ENCODE measurements at places on chromosomes 7 and 10.

DNA sequence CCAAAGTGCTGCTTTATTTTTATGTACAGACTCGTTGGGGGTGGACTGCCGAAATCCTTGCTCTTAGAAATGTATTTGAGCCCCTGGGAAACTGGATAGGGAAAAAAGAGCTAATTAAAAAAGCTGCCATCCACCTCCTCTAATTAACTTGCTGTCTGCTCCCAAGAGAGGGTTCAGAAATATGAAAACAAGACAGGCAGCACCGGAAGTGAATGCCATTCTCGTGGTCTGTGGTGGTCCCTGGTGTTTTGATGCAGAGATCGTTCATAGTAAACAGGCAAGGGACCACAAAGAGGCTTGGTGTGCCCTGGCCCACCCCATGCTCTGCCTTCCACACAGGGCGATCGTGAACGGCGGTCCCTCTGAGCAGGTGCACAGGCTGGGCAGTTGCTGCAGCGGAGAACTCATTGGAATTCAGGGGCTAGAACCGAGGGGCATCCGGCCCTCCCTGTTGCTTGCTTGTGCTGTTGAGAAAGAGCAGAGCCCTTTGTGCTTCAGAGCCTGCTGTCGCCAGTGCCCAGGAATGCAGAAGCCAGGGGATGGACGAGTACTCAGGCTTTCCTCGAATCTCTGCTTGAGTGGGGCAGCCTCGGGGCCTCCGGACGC lies 79.1 kb upstream of the BTBD16 start:
- no peak for DNase-seq

DNA sequence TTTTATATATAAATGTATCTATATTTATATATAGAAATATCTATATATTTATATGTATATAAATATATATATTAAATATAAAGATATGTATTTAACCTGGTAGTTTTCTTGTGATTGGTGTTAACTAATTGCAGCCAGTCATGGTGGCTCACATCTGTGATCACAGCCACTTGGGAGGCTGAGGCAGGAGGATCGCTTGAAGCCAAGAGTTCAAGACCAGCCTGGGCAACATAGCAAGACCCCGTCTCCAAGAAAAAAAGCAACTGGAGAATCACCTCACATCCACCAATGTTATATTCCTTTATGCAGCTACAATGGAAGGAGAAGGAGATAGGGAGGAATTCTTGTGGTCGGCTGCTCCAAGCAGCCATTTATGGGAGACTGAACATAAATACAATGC lies 224.9 kb downstream of the BAMBI start:
- DNase-seq: no peak

DNA sequence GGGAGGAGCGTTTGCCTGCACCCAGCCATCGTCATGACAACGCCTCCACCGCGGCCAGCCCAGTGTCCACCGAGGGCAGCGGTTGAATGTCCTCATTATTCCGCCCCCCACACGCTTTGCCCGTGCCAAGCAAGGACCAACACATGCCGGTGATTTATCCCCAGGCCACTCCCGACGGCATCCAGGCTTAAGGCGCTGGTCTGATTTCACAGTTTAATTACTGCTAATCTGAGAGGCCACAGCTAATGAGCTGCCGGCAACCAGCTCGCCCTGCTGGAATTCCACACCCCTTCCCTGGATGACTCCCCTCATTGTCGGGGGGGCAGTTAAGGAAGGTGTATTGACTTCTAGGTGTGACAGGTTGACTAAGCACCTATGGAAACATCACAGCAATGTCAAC lies 432.3 kb downstream of the DNAJB6 start:
- no peak for DNase-seq

- no peak for DNase-seq
Observed at GRCh38 chr7:79619216-79619615, 165.7 kb upstream of the MAGI2 start.

DNA sequence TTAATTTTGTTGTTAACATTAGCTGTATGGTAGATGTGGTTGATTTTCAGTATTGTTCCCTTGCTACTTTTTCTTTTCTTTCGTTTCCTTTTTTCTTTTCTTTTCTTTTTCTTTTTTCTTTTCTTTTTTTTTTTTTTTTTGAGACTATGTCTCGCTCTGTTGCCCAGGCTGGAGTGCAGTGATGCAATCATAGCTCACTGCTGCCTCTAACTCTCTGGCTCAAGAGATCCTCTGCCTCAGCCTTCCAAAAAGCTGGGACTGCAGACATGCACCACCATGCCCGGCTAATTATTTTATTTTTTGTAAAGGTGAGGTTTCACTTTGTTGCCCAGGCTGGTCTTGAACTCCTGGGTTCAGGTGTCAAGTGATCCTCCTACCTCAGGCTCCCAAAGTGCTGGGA lies 14.4 kb downstream of the SLC26A3 start:
- no peak for DNase-seq

- DNase-seq: no peak
Observed at GRCh38 chr10:28754930-28755718, 77.8 kb downstream of the BAMBI start.

DNA sequence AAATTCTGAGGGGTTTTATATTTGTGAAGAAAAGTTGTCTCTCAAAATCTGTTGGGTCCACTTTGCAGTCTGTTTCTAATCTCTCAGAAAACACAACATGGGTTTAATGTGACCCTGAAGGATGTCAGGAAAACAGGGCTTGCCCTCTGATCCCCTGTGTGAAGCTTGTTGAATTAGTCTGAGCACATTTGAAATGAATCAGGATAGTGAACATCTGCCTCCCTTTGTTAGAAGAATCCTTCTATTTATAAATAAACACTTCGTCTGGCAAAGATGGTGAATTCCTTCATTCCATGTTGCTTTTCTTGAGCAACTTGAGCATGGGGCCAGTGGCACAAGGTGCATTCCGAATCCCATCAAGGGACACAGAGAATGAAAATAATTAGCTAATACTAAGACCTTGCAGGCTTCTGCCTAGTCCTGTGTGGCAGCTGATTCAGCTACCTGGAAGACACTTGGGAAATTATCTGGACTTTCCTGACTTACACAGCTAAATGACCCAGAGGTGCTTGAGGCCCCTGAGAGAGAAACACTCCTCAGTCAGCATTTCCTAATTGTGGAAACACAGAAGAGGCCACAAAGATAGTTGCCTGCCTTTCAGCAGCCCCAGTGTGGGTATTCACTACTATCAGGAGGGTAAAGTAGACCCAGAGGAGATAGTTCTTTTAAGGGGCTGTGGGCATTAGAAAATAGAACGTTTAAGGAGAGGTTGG lies 305.5 kb downstream of the C7orf25 start:
- DNase-seq: no peak

DNA sequence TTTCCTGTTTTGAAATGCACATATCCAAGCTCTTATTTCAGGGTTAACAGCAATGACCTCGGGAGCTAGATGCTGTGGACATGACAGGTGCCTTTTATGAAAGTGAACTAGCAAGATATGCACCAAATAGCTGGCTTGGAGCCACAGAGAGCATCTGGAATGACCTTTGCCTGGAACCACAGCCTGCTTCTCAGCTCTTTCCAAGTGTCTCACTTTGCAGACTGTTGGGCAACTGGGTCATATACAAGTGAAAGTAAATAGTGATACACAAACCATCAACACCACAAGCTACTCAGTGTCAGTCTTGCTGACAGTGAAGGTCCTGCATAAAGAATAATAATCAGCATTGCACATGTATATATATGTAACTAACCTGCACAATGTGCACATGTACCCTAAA lies 183.5 kb downstream of the RNF133 start:
- DNase-seq: no peak

- no peak for DNase-seq
Observed at GRCh38 chr7:92987095-92987494, 130.7 kb downstream of the SAMD9 start.

- DNase-seq: no peak
Observed at GRCh38 chr7:92158660-92159575, 20.0 kb downstream of the LRRD1 start.

- no peak for DNase-seq
Observed at GRCh38 chr10:14798636-14799035, 23.9 kb upstream of the FAM107B start.

- DNase-seq: no peak
Observed at GRCh38 chr10:129074939-129075338, 392.1 kb upstream of the MGMT start.

- DNase-seq: no peak
Observed at GRCh38 chr7:90876701-90877100, 280.6 kb downstream of the CDK14 start.

DNA sequence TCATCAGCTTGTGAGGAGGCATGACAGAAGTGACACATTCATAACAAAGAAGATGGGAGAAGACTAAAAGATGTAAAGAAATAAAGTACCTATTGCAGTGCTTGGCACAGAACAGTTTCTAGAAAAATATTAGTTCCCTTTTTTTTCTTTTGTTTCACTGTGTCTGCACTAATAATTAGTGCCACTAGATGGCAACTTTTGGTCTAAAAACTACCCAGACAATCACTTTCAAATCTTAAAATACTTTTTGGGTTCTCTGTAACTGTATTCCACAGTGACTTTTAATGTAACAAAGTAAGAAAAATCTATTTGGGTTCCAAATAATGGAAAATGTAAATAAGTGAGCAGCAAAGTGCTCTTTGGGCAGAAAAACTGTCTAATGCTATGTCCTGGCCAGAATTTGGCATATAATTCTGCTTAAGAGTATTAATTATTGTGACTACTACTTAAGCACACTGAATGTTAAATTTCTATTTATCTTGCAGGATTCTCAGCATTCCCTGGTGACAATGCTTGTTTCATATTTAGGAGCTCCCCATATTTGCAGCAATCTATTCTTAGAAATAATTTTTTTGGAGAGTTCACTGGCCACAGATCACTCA lies 134.8 kb upstream of the KIF5B start:
- DNase-seq: no peak

GRCh38 chr10:112507046-112507445 lies 60.0 kb downstream of the VTI1A start:
- no peak for DNase-seq

DNA sequence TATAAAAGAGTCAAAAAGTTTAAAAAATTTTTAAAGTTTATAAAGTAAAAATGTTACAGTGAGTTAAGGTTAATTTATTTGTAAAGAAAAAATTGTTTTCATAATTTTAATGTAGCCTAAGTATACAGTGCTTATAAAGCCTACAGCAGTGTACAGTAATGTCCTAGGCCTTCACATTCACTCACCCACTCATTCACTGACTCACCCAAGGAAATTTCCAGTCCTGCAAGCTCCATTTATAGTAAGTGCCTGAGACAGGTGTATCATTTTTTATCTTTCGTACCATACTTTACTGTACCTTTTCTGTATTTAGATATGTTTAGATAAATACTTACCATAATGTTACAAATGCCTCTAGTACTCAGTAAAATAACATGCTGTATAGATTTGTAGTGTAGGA lies 269.7 kb upstream of the PHF14 start:
- no peak for DNase-seq

- DNase-seq: no peak
Observed at GRCh38 chr10:22723343-22723779, 9.0 kb upstream of the PIP4K2A start.

All from activated CD8-positive, alpha-beta memory T cell treated with anti-CD3 and anti-CD28 coated beads for 4 hours (primary cell).